Endothelial cell of umbilical vein (primary cell): ENCODE measurements at places on chromosomes 11 and 22. TPM values are rescaled to one million over a fixed set of nuclear protein-coding genes. Genes with fewer than 3 reads are reported as not detected.

ALKBH3 gene
- polyA plus RNA-seq: 23.0 and 28.0 TPM in 2 replicates

ARHGAP42 gene
- polyA plus RNA-seq: 1.8 TPM in 2 replicates

FGF4 gene
- polyA plus RNA-seq: not detected in 2 replicates

TRIM44 gene
- 20.9 and 31.7 TPM in 2 replicates for polyA plus RNA-seq

ANKRD13D gene
- 43.5 and 51.2 TPM in 2 replicates for polyA plus RNA-seq

AP1B1 gene
- 131 and 188 TPM in 2 replicates for polyA plus RNA-seq

GPR83 gene
- polyA plus RNA-seq: 0.05 and 0.07 TPM in 2 replicates

MS4A4E gene
- not detected in 2 replicates for polyA plus RNA-seq

C22orf31 gene
- polyA plus RNA-seq: not detected in 2 replicates

IGF2 gene
- 4.3 and 5.7 TPM in 2 replicates for polyA plus RNA-seq

CDC42BPG gene
- polyA plus RNA-seq: 0.13 and 0.19 TPM in 2 replicates

NUP50 gene
- polyA plus RNA-seq: 12.4 TPM in 2 replicates

PLEKHB1 gene
- polyA plus RNA-seq: 0.76 and 0.99 TPM in 2 replicates

ZNRF3 gene
- 2.7 and 3.4 TPM in 2 replicates for polyA plus RNA-seq

OR5D18 gene
- not detected in 2 replicates for polyA plus RNA-seq

BTG4 gene
- polyA plus RNA-seq: not detected in 2 replicates

PGM2L1 gene
- 7.6 and 7.9 TPM in 2 replicates for polyA plus RNA-seq

PHETA2 gene
- 29.2 and 29.9 TPM in 2 replicates for polyA plus RNA-seq
